IPS-NIHi11 (cell line): ENCODE measurements at places on chromosomes 3 and 15.

DNA sequence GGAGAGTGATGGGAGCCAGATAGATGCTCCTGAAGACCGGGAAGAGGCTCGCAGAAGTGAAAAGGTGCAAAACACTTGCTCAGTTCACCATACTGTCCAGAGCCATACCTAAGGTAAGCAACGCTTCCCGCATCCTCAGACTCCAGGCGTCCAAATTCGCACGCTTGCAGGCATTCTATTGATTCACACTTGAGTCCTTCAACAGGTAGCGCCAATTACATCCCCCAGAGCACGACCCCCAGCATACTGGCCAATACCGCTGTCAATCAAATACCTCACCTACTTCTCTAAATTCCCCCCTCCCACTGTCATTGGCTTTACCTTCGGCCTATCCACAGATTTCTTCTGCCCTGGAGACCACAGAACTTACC is 361 bp upstream of the STXBP5L start:
- no peak for DNase-seq

GRCh38 chr15:70340494-70340870 is 242.8 kb upstream of the TLE3 start:
- DNase-seq, result no peak

DNA sequence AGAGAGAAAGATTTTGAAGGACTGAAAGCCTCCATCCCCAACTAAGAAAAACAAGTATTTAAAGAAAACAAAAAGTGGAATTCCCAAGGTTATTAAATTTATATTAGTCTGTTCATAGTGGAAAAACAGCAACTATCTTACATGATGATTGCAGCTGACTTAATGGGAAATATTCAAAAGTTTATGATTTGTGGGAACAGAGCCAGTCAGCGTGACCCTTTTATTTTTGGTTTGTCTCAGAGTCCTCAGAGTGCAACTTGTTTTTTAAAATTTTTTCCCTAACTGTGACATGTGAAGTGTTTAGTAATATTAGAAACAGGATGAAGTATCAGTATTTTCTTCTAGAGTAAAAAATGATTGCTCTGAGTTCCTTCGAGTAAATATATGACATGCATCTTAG is 441.9 kb upstream of the MCTP2 start:
- no peak for DNase-seq

GRCh38 chr3:140377644-140378043 is 300.2 kb upstream of the TRIM42 start:
- no peak for DNase-seq

DNA sequence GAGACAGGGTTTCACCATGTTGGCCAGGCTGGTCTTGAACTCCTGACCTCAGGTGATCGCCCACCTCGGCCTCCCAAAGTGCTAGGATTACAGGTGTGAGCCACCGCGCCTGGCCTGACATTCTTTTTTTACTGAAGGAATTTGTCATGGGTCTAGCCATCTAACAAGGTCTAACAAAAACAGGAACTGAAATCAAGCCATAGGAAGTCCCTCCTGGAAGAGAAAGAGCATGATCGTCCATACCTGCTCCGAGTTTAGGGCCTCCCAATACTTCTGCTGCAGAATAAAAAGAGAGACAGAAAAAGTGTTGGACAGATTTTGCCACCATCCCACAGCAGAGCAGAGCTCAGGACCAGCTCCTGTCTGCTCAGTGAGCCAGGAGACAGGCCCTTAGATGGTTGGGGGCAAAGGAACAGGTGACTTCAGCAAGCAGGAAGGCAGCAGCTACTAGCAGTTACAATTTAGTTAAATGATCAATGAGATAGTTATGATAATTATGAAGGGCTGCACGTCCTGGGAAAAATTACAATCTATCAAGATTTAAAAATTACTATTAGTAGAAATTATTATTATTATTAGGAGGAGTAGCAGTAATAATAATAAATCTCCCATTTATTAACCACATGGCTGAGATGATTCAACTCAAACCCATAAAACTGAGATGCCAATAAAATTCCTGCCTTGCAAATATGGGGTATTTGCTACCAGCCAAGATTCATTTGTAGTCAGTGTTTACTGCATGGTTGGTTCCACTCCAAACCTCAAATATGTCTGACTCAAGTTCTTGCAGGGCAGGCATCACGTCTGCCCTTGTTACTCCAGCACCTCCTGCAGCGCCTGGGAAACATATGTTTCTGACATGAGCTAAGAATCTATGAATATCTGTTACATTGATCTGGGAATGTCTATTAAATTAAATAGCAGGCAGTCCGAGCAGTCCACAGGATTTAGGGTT is 40.1 kb downstream of the TMEM44 start:
- peak; percentile 50 for DNase-seq

- no peak for DNase-seq
These were observed 294.4 kb upstream of the SLCO3A1 start for GRCh38 chr15:91559066-91559465.

- peak; percentile 84 for DNase-seq
These were observed 777 bp downstream of the LOXL1 start for GRCh38 chr15:73927003-73927475.

DNA sequence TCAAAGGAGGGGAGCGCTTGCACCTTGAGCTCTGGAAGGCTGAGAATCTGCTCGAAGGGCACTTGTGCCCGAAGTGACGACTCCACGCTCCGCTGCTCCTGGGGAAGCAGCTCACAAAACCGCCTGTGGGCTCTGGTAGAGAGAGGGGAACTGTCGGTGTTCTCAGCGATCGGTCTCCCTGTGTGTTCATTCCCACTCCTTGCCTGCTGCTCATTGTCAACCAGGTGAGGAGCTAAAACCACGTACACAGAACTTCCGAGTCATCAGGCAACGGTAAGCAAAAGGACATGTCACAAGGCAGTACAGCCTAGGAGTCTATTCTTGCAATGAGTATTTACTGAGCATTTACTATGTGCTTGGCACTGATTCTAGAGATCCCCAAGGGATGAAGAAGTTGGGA is 1.5 kb downstream of the CIB1 start:
- DNase-seq, result no peak

DNA sequence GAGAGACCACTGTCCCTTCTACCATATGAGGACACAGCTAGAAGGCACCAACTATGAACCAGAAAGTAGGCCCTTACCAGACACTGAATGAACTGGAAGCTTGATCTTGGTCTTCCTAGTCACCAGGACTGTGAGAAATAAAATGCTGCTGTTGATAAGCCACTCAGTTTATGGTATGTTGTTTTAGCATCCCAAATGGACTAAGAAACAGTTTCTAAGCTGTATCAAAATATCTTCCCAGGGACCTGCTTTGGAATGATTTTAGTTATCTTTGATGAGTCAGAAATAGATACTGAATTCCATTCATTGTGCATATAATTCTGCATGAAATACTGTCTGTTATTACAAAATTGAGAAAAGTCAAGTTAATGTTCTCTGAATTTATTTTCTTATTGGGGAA is 18.6 kb downstream of the WDR76 start:
- DNase-seq, result no peak
